NCI-H1930 (cell line): ENCODE measurements at places on chromosomes 16 and 17.

GRCh38 chr16:82302042-82302727, 132.2 kb upstream of the MPHOSPH6 start:
- no peak for DNase-seq

DNA sequence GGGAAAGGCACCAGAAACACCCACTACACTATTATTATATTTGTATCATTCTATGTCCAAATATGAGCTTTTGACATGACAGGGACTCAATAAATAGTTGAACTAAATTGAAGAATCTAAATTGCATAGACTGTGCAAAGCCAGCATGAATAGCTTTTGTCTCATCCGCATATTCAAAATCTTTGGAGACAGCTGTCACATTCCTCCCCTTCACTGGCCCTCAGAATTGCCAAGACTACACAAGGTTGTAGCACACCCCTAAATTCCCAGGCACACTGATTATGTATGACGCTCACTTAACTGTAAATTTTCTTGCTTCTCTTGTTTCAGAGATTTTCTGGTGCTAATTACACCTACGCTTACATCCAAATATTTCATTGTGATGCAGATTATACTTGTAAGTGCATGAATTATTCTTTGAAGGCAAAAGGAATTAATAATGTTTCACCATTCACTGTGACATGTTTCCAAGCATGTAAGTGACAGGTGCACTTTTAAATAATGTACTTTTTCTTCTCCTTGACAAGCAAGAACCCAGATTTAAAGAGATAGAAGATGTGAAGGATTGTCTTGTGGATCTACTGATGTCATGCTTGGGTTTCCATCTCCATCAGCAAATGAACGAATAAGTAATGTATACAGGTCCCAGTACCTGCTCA, 47.5 kb downstream of the CA10 start:
- DNase-seq, result no peak

DNA sequence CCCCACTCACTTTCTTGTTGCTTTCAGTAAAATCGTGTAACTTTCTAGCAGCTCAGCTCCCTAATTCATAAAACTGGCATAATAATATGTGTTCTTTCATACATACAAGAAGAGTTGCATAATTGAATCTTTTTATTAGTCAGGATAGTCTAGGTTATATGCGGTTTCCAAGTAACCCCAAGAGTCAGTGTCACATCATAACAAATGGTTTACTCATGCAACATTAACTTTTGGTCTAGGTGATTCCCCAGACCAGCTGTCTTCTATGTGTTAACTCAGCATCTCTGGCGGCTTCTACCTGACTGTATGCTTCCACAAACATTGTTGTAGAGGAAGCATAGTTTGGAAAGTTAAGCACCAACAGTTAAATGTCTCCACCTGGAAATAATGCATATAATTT, 1000.4 kb downstream of the CDH11 start:
- no peak for DNase-seq

GRCh38 chr16:10239640-10240039, 57.4 kb upstream of the GRIN2A start:
- DNase-seq, result no peak

GRCh38 chr16:66908762-66909559, 9.7 kb downstream of the CDH16 start:
- no peak for DNase-seq
